Keratinocyte (primary cell): ENCODE measurements at places on chromosomes 4 and X. TPM values are rescaled to one million over a fixed set of nuclear protein-coding genes. Genes with fewer than 3 reads are reported as not detected.

Gene TLR10
- polyA plus RNA-seq: 0.01 to 0.23 TPM (median 0.05 TPM) in 3 replicates

Gene KCND1
- 0.20 to 0.30 TPM (median 0.25 TPM) in 3 replicates for polyA plus RNA-seq

Gene DACH2
- polyA plus RNA-seq: 0.02 to 0.08 TPM in 2 of 3 replicates, not detected in the other

Gene SHROOM2
- 1.8 to 6.6 TPM (median 3.3 TPM) in 3 replicates for polyA plus RNA-seq

Gene C4orf51
- not detected in 3 replicates for polyA plus RNA-seq

Gene HSFX1
- 0.23 TPM in 1 of 3 replicates, not detected in the others for polyA plus RNA-seq

Gene VSIG4
- not detected in 3 replicates for polyA plus RNA-seq
